Brain pericyte (primary cell): ENCODE measurements at places on chromosomes 5 and 9.
A peak's percentile ranks its signal among the peaks of the same experiment; 100 is the strongest.

- no peak for DNase-seq
Observed at GRCh38 chr5:68922172-68922987, 171.4 kb upstream of the SLC30A5 start.

DNA sequence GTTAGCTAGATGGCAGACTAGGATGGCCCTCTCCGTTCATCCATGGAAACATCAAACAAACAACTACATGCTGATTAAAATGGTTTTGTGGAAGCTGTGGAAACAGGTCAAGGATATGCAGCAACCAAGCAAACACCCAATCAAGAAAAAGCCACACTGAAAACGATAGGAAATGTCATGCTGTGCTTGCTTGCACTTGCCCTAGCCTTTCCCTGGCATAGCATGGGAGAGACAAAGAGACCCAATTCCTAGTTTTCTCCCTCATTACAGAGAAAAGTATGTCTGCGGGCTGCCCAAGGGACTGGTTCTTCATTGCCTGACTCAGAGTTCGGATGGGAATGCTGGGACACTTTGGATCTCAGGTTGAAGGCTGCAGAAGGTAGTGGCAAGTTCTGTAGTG lies 98.7 kb downstream of the FANCC start:
- DNase-seq: no peak

- no peak for DNase-seq
Observed at GRCh38 chr9:114938687-114939575, 8.5 kb upstream of the TNFSF8 start.

- DNase-seq: peak; percentile 29
Observed at GRCh38 chr9:21110708-21111576, 30.7 kb downstream of the IFNW1 start.

GRCh38 chr9:20292002-20292401 lies 330.3 kb downstream of the MLLT3 start:
- DNase-seq: no peak

GRCh38 chr5:151810449-151810848 lies 38.7 kb downstream of the G3BP1 start:
- no peak for DNase-seq

- DNase-seq: no peak
Observed at GRCh38 chr9:109139851-109140250, 20.1 kb upstream of the TMEM245 start.

DNA sequence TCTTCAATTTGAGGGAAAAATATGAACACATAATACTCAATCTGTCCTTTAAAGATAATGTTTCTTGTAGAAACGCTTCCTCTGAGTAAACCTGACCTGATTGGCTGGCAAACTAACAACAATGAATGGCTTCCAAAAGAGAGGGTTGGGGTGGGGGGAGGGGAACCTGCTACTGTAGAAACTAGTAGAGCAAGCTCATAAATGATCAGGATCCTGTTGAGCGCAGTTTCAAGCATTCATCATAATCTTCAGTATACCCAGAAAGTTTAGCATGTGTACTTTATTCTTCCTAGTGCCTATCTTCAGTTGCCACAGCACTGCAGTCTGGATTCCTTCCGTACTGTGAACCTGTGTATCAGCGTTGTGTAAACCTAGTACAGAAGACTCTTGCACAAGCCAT lies 63.0 kb upstream of the FCHO2 start:
- no peak for DNase-seq

DNA sequence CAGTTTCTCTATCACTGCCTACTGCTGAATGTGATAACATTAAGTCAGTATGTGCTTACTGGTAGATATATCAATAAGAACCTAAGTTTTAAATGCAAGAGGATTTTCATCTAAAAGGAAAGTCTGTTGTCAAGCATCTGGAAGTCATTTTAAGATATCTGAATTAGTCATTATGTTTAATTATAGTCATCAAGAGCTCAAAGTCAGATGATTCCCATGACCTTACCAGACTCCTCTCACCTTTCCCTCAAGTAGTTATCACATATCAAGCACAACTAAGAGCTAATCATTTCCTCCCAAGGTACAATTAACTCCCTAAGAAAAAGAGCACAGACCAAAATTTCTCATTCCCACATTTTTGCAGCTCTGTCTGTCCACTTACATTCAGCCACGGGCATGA lies 45.5 kb downstream of the PUM3 start:
- no peak for DNase-seq

GRCh38 chr5:146059460-146060220 lies 45.7 kb downstream of the PLAC8L1 start:
- DNase-seq: no peak

DNA sequence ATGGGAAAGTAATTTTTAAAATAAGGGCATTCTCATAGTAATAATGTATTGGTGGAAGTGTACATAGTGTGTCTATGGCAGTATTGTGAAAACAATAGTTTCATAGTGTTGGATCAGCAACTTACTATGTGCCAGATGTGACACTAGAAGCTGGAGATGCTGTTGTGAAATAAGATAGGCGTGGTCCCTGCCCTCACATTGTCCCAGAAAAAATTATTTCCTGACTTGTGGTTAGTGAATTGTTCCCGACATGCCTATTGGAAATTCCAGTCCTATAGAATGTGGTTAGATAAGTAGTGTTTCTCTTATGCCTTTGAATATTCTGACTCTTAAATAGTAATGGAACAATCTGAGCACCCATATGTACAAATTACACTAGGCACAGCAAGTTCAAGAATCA lies 55.3 kb upstream of the MTAP start:
- DNase-seq: no peak

DNA sequence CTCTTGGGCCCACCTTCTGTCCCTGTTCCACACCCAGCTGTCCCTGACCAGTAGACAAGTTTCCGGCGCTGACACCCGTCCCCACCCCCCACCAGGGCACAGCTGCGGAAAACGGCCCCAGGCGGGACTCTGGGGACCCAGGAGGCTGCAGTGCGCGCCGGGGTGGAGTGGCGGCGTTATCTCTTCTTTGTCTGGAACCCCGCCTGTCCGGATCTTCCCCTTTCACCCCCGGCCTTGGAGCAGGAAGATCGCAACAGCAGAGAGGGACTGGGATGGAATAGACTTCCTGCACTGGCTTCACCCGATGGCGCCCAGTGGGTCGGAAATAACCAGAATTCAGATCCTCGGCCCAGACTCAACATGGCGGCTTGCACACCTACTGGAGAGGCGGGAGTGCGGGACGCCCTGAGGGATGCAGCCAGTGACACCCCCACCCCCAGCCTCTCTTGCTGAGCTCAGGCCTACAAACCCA lies 4.7 kb downstream of the PAX5 start:
- no peak for DNase-seq

DNA sequence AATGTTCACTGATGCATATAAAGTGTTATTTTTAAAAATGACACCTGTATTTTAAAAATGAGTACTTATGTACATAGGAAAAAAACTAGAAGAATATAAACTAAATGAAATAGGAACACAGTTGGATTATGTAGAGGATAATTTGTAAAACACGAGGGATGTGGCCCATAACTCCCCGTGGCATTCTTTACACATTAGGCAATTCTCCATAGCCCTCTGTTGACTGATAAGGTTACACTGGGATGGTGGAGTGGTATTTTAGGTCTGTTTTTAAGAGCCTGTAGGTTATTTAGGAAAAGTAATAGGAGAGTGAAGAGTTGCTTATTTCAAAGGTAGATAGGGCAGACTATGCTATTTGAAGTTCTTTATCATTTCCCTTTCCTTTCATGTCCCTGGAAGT lies 1.8 kb downstream of the CAVIN4 start:
- no peak for DNase-seq
